ENCODE measurements at places on chromosomes 16 and 17. TPM values are rescaled to one million over a fixed set of nuclear protein-coding genes. Genes with fewer than 3 reads are reported as not detected.
A peak's percentile ranks its signal among the peaks of the same experiment; 100 is the strongest.

DNA sequence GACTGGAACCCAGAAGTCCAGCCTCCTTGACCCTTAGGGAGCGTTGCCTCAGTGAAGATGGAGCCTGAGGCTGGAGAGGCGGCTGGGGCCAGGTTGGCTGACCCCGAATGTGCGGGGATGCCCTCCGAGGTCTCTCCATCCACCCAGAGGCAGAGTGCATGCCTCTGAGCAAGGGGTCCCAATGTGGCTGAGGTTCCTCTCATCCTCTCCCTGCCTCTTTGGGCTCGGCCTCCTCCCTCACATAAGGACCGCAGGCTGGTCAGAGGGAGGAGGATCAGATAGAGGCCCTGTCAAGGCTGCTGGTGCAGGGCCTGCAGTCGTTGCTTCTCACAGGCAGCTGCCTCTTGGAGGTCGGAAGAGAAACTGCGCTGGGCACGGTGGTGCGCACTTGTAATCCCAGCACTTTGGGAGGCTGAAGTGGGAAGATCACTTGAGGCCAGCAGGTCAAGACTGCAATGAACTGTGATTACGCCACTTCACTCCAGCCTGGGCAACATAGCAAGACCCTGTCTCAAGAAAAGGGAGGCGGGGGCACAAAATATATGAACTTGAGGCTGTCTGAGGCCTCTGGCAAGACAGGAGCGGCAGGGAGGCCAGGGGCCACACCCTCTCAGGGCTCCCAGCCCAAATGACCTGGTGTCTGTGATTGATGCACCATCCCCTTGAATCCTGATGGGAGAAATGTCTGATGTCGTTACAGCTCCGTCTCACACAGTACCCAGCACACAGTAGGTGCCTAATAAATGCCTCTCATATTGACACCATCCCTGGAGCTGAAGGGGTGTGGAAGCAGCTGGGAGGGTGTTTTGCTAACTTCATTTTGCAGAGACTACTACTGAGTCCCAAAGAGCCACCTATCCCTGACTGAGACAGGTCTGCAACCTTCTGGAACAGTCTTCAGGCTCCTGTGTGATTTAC lies 220.1 kb upstream of the GSE1 start:
- no peak for DNase-seq

GRCh38 chr16:66552286-66553177 lies at the start of gene CKLF:
TSS of gene CKLF (plus strand) at chr16:66552576. CDS start at chr16:66552716, 140 bp downstream.
- peak; percentile 96 for DNase-seq

DNA sequence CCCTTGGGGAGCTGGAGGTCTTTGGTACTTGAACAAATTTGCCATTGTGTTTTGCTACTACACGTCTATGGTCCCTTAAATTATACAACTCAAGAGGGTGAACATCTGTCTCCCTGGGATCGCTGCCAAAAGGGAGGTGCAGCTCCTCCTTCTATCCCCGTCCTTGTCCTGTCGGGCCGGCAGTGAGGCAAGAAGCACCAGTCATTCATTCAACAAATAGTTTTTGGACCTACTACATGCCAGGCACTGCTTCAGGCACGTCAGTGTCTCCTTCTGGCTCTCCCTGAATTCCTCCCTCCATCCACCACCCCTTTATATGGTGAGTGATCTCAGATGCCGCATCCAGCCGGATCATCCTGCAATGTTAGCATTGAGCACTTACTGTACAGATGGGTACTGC lies 2.2 kb upstream of the RPL38 start:
- no peak for DNase-seq

- DNase-seq, result no peak
Measured at GRCh38 chr17:81123052-81124048, 42.0 kb upstream of the PVALEF start.

DNA sequence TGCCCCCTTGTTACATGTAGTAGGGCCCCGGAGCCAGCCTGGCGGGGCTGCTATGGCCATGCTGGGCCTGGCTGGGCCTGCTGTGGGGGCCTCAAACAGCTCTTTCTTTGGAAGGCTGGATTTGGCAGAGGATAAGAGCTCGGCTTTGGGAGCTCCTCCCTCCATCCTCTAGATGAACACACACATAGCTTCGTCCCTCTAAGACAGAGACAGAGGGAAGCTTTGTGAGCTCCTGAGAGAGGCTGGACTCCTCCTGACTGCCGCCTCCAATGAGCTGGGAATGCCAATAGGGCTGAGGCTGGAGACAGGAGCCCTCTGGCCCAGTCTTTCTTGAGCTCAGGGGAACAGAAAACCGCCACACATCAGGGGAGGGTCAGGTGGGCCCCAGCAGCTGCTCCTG lies 37.3 kb upstream of the CDC42EP4 start:
- no peak for DNase-seq

DNA sequence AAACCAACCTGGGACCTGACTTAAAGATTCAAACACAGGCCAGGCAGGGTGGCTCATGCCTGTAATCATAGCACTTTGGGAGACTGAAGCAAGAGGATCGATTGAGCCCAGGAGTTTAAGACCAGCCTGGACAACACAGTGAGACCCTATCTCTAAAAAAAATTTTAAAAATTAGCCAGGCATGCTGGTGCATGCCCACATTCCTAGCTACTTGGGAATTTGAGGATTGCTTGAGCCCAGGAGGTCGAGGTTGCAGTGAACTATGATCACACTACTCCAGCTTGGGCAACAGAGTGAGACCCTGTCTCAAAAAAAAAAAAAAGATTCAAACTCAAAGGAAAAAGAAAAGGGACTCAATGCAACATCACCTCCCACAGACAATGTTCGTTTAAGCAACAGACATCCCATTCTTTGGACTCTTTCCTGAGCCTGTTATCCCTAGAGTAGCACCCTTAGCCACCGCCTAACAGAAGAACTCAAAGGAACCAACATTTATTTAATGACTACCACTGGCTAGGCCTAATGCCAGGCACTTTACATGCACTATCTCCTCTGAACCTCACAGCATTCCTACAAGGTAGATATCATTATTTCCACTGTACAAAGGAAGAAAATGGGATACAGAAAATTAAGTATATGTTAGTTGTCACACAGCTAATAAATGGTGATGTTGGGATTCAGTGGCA lies 12.7 kb downstream of the MYO18A start:
- no peak for DNase-seq

Gene FSCN2
- total RNA-seq, result 11.1 TPM

All from pancreas (tissue), 10 donors.